ENCODE measurements at places on chromosomes 2 and 18. TPM values are rescaled to one million over a fixed set of nuclear protein-coding genes. Genes with fewer than 3 reads are reported as not detected.

The MAP3K19 gene
- not detected for total RNA-seq

The LTBP1 gene
- 0.15 TPM for total RNA-seq

The DCDC2C gene
- not detected for total RNA-seq

The LYG2 gene
- not detected for total RNA-seq

The IL1R1 gene
- total RNA-seq, result 1.8 TPM

The MEP1B gene
- total RNA-seq, result not detected

The UBXN2A gene
- 12.8 TPM for total RNA-seq

The KIAA2012 gene
- not detected for total RNA-seq

The MBD5 gene
- total RNA-seq, result 13.6 TPM

The PLCL1 gene
- 0.17 TPM for total RNA-seq

The TMEM200C gene
- not detected for total RNA-seq

The TOGARAM2 gene
- total RNA-seq, result 5.7 TPM

The KRTCAP3 gene
- total RNA-seq, result 4.6 TPM

The CIDEA gene
- not detected for total RNA-seq

The AQP12B gene
- total RNA-seq, result not detected

The ALMS1 gene
- 22.8 TPM for total RNA-seq

The NAT8 gene
- not detected for total RNA-seq

The CHST10 gene
- total RNA-seq, result 14.1 TPM

The IL36B gene
- not detected for total RNA-seq

The MLPH gene
- not detected for total RNA-seq

The SESTD1 gene
- 2.6 TPM for total RNA-seq

The GALNT3 gene
- 2.6 TPM for total RNA-seq

The ERMN gene
- total RNA-seq, result 0.82 TPM

The PROM2 gene
- total RNA-seq, result 0.48 TPM

The RTP5 gene
- total RNA-seq, result 0.11 TPM

The TANC1 gene
- total RNA-seq, result 0.15 TPM

The TXNDC2 gene
- not detected for total RNA-seq

The SSB gene
- total RNA-seq, result 103 TPM

The CYS1 gene
- not detected for total RNA-seq

The HOXD10 gene
- not detected for total RNA-seq

The CIB4 gene
- not detected for total RNA-seq

The FAHD2B gene
- 25.4 TPM for total RNA-seq

The CLEC4F gene
- not detected for total RNA-seq

The RUFY4 gene
- total RNA-seq, result not detected

The SAG gene
- total RNA-seq, result not detected

The C2orf15 gene
- 0.80 TPM for total RNA-seq

The ARHGAP15 gene
- total RNA-seq, result 36.4 TPM

The COL4A4 gene
- total RNA-seq, result not detected

The KANSL1L gene
- 4.1 TPM for total RNA-seq

The PCARE gene
- not detected for total RNA-seq

The AFF3 gene
- total RNA-seq, result 1.1 TPM

The MSTN gene
- total RNA-seq, result not detected

The REG1B gene
- total RNA-seq, result not detected

The FAP gene
- not detected for total RNA-seq

The INPP5D gene
- total RNA-seq, result 46.5 TPM

The CD302 gene
- total RNA-seq, result 0.53 TPM

The MTA3 gene
- 19.9 TPM for total RNA-seq

The VSNL1 gene
- total RNA-seq, result not detected

The COLEC12 gene
- not detected for total RNA-seq

The PKDCC gene
- not detected for total RNA-seq
